Large intestine (tissue), 12 donors: ENCODE measurements at places on chromosomes 5 and 9. TPM values are rescaled to one million over a fixed set of nuclear protein-coding genes. Genes with fewer than 3 reads are reported as not detected.

DNA sequence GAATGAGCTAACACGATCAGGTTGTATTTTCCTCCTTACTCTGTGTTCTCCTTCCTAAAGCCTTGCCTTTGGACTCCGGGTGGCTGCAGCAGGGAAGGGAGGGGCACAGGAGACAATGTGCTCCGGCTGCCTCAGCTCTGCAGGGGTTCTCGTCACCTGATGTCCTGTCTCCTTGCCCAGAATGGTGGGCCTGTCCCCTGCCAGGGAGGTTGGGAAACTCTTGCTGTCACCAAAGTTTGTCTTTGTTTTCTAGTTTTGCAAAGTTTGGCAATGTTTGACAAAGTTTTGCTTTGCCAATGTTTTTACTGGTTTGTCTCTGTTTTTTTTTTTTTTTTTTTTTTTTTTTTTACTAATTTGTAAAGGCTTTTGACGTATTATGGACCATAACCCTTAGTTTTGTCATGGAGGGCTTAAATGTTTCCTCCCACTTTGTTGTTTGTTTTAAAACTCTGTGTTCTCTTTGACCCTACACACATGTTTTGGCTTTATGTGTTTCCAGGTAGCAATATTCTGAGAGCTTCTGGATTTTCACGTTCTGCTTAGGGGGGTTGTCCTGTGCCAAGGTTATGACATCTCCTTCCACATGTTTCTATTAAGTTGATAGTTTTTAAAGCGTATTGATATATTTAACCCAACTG lies 49.3 kb downstream of the GADD45G start:
- H3K4me3 ChIP-seq: no peak overlapping the region
- no peak overlapping the region for H3K27ac ChIP-seq
- H3K4me1 ChIP-seq: no peaks in the 10 kb centered on the region
- no peaks in the 10 kb centered on the region for H3K36me3 ChIP-seq
- no peaks in the 10 kb centered on the region for H3K27me3 ChIP-seq

NRG2 gene
- polyA plus RNA-seq: 1.1 TPM

GRCh38 chr9:130452835-130453234 lies 8.1 kb downstream of the ASS1 start:
- H3K36me3 ChIP-seq: peaks cover 34% of the 10 kb centered on the region
- H3K27me3 ChIP-seq: no peaks in the 10 kb centered on the region

GRCh38 chr5:16812448-16812847 lies 123.6 kb downstream of the MYO10 start:
- H3K27ac ChIP-seq: peak overlapping the region; percentile 39
- H3K4me1 ChIP-seq: peaks cover 18% of the 10 kb centered on the region
- DNase-seq: peak; percentile 77
- no peak overlapping the region for H3K4me3 ChIP-seq
- no peaks in the 10 kb centered on the region for H3K27me3 ChIP-seq
- H3K36me3 ChIP-seq: no peaks in the 10 kb centered on the region

GRCh38 chr9:6488395-6488794 lies 75.4 kb downstream of the UHRF2 start:
- no peaks in the 10 kb centered on the region for H3K4me1 ChIP-seq
- H3K27ac ChIP-seq: no peak overlapping the region
- H3K36me3 ChIP-seq: peaks cover 41% of the 10 kb centered on the region
- H3K4me3 ChIP-seq: no peak overlapping the region
- DNase-seq: no peak

- no peak overlapping the region for H3K4me3 ChIP-seq
- H3K27ac ChIP-seq: no peak overlapping the region
- peaks cover 8% of the 10 kb centered on the region for H3K27me3 ChIP-seq
- H3K36me3 ChIP-seq: no peaks in the 10 kb centered on the region
- DNase-seq: no peak
- no peaks in the 10 kb centered on the region for H3K4me1 ChIP-seq
These were observed 96.8 kb upstream of the MAP1B start for GRCh38 chr5:72010430-72010829.

FGF1 gene
- 9.7 TPM for polyA plus RNA-seq

RNF208 gene
- 11.0 TPM for polyA plus RNA-seq

DNA sequence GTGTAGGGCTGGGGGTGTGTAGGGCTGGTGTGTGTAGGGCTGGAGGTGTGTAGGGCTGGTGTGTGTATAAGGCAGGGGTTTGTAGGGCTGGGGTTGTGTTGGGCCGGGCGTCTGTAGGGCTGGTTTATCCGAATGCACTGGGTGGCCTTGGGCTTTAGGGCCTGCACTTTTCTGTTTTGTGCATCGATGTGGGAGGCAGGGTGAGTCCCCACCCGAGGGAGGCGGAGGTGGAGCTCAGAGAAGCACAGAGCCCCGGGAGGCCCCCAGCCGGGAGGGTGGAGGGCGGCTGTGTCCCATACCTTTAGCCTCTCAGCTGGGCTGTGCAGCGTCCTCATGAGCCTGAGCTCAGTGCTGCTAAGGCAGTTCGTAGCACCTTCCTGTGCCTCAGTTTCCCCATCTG lies 13.5 kb downstream of the COL5A1 start:
- no peak overlapping the region for H3K27ac ChIP-seq
- no peak overlapping the region for H3K4me3 ChIP-seq
- DNase-seq: no peak
- no peaks in the 10 kb centered on the region for H3K27me3 ChIP-seq
- peaks cover 5% of the 10 kb centered on the region for H3K36me3 ChIP-seq

GRCh38 chr9:131868766-131869165 lies 128.9 kb upstream of the RAPGEF1 start:
- no peaks in the 10 kb centered on the region for H3K27me3 ChIP-seq
- H3K27ac ChIP-seq: no peak overlapping the region
- H3K4me1 ChIP-seq: no peaks in the 10 kb centered on the region
- no peaks in the 10 kb centered on the region for H3K36me3 ChIP-seq
- DNase-seq: peak; percentile 25

GRCh38 chr5:178298283-178298807 lies 65.7 kb upstream of the PHYKPL start:
- no peaks in the 10 kb centered on the region for H3K36me3 ChIP-seq
- no peak overlapping the region for H3K27ac ChIP-seq
- DNase-seq: no peak
- H3K4me3 ChIP-seq: no peak overlapping the region
- no peaks in the 10 kb centered on the region for H3K4me1 ChIP-seq

GRCh38 chr9:94603259-94604160 lies 9.9 kb upstream of the FBP2 start:
- peak; percentile 89 for DNase-seq
- peaks cover 64% of the 10 kb centered on the region for H3K4me1 ChIP-seq
- no peak overlapping the region for H3K4me3 ChIP-seq
- H3K36me3 ChIP-seq: peaks cover 17% of the 10 kb centered on the region
- H3K27ac ChIP-seq: peak overlapping the region; percentile 52

DNA sequence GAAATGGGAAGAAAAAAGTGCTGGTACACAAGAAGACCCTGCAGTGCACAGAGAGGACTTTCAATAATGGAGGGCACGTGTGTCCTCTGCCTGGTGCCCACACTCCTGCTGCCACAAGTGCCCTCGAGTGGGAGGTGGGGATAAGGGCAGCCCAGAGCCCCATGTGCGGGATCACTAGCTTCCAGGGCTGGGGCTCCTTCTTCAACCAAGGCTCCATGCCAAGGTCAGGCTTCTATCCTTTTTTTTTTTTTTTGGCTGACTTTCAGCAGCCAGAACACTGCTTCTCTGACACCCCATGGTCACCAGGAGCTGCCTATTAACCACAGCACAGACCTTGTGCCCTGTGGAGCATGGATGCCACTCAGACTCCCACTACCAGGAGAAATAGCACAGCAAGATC lies 7.5 kb downstream of the ACSL6 start:
- peaks cover 32% of the 10 kb centered on the region for H3K4me1 ChIP-seq
- H3K4me3 ChIP-seq: no peak overlapping the region
- no peak overlapping the region for H3K27ac ChIP-seq
- no peaks in the 10 kb centered on the region for H3K27me3 ChIP-seq

- DNase-seq: no peak
- H3K27me3 ChIP-seq: no peaks in the 10 kb centered on the region
- no peaks in the 10 kb centered on the region for H3K4me1 ChIP-seq
- H3K4me3 ChIP-seq: no peak overlapping the region
These were observed 47.9 kb upstream of the ST8SIA4 start for GRCh38 chr5:100950985-100951384.

GRCh38 chr5:22023784-22024183 lies 829.4 kb downstream of the CDH12 start:
- no peaks in the 10 kb centered on the region for H3K27me3 ChIP-seq
- no peak overlapping the region for H3K27ac ChIP-seq
- H3K4me1 ChIP-seq: no peaks in the 10 kb centered on the region

- no peaks in the 10 kb centered on the region for H3K4me1 ChIP-seq
- no peaks in the 10 kb centered on the region for H3K36me3 ChIP-seq
- DNase-seq: no peak
- H3K27me3 ChIP-seq: no peaks in the 10 kb centered on the region
- no peak overlapping the region for H3K27ac ChIP-seq
- no peak overlapping the region for H3K4me3 ChIP-seq
These were observed 81.9 kb downstream of the RMI1 start for GRCh38 chr9:84062538-84062937.

ELOVL7 gene
- polyA plus RNA-seq: 77.3 TPM

DNA sequence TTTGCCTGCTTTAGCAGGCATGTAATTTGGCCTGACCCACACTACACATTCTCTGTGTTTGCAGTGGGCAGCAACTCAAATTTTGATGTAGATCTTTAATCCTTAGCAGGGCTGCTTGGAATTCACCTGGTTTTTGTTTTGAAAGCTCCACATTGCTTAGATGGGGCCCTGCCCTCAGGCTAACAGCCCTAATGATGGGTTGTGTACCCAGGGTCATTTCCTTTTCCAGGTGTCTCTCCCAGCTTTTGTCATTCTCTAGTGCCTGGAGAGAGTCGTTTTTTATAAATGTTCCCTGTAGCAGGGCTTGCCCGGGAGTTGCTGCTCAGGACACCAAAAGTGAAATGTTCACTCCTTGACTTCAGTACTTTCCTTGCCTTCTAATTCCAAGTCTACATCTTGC lies 126.3 kb downstream of the TRIO start:
- peaks cover 4% of the 10 kb centered on the region for H3K36me3 ChIP-seq
- H3K4me1 ChIP-seq: peaks cover 20% of the 10 kb centered on the region
- H3K27me3 ChIP-seq: no peaks in the 10 kb centered on the region
- no peak for DNase-seq
- no peak overlapping the region for H3K27ac ChIP-seq

- H3K36me3 ChIP-seq: no peaks in the 10 kb centered on the region
- no peaks in the 10 kb centered on the region for H3K4me1 ChIP-seq
- H3K4me3 ChIP-seq: no peak overlapping the region
- DNase-seq: no peak
- no peak overlapping the region for H3K27ac ChIP-seq
These were observed 449.8 kb downstream of the ISL1 start for GRCh38 chr5:51832934-51833470.

- no peak for DNase-seq
- H3K27me3 ChIP-seq: no peaks in the 10 kb centered on the region
- peak overlapping the region; percentile 70 for H3K4me3 ChIP-seq
- H3K36me3 ChIP-seq: no peaks in the 10 kb centered on the region
- H3K27ac ChIP-seq: peak overlapping the region; percentile 93
These were observed 1.2 kb downstream of the PTBP3 start for GRCh38 chr9:112332214-112332613.

ARHGEF39 gene
- polyA plus RNA-seq: 5.2 TPM

PTGER4 gene
- 11.6 TPM for polyA plus RNA-seq

DNA sequence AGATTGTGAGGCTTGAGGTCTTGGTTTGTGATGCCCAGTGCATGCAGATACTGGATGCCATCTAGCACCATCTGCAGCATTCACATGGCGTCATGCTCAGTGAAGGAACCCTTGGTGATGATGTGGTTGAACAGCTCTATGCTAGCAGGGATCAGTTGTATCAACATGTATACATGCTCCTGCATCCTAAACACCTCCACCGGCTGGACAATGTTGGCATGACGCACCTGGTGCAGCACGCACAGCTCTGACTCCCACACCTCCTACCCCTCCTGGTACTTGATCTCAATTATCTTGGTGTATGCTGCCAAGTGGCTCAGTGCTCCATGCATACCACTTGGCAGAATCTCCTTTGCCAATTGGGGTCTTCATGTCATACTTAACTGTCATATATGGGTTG lies 49.1 kb downstream of the MTREX start:
- peaks cover 54% of the 10 kb centered on the region for H3K36me3 ChIP-seq
- H3K4me1 ChIP-seq: no peaks in the 10 kb centered on the region
- no peaks in the 10 kb centered on the region for H3K27me3 ChIP-seq
- no peak for DNase-seq
- H3K4me3 ChIP-seq: no peak overlapping the region

GRCh38 chr5:75536147-75536546 lies 24.5 kb downstream of the POLK start:
- H3K36me3 ChIP-seq: no peaks in the 10 kb centered on the region
- H3K27ac ChIP-seq: no peak overlapping the region
- no peak overlapping the region for H3K4me3 ChIP-seq
- DNase-seq: no peak
- H3K4me1 ChIP-seq: no peaks in the 10 kb centered on the region
- H3K27me3 ChIP-seq: no peaks in the 10 kb centered on the region

DNA sequence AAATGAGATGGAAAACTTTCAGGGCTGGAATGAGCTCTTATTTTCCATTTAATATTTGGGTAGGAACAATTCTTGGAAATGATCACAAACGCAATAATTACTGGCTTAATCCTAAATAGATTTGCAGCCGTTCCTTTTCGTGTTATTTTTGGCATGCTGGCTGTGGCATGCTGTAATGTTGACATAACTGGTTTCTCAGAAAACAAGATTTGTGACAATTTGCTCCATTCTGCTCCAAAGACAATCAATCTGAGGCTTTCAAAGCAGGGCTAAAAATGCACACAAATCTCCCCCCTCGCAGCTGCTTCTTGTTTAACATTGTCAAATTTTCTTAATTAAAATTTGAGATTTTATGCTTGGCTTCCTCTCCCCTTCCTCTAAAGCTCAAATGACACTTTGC lies 151.2 kb downstream of the TTC39B start:
- no peaks in the 10 kb centered on the region for H3K27me3 ChIP-seq
- no peak overlapping the region for H3K27ac ChIP-seq
- peak; percentile 13 for DNase-seq
- peaks cover 3% of the 10 kb centered on the region for H3K4me1 ChIP-seq
- H3K36me3 ChIP-seq: no peaks in the 10 kb centered on the region

LHX3 gene
- polyA plus RNA-seq: not detected

DNA sequence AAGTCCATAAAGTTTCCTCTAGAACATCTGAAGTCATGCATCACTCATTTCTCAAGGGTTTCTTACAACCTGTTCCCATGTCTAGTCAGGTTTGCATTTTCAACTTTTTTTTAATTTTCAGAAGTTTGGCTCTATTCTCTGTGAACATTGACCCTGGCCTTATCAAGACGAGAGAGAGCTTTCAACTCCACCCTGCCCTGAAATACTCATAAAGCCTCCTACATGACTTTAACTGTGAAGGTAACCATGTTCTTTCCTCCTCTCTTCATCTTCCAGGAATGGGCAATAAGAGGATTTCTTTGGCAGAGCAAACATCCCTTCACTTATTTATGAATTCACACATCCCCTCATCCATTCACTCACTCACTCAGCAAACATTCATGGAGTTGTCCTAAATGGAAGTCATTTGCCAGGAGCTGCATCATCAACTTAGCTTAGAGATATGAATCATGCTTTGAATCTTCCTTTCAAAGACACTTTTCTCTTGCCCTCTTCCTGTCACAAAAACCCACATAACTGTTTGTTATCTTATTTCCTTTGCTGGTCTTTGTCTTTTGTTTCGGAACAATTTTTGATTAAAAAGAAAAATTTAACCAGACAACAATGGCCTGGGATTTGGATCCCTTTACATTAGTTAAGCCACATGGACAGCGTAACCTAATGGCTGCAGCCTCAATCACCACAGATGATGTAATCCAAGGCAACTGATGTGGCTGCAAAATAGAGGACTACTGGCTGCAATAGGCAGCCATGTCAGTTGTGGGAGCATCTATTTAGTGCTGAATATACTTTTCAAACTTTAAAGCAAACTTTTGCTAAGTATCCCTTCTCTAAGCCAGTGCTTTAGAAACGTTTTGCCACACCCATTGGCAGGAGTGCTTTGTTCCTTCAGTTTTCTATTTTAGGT lies 43.0 kb upstream of the GNAQ start:
- H3K27ac ChIP-seq: no peak overlapping the region
- no peaks in the 10 kb centered on the region for H3K4me1 ChIP-seq
- no peak overlapping the region for H3K4me3 ChIP-seq
- no peaks in the 10 kb centered on the region for H3K36me3 ChIP-seq
